ENCODE measurements at places on chromosomes 11 and 22.

DNA sequence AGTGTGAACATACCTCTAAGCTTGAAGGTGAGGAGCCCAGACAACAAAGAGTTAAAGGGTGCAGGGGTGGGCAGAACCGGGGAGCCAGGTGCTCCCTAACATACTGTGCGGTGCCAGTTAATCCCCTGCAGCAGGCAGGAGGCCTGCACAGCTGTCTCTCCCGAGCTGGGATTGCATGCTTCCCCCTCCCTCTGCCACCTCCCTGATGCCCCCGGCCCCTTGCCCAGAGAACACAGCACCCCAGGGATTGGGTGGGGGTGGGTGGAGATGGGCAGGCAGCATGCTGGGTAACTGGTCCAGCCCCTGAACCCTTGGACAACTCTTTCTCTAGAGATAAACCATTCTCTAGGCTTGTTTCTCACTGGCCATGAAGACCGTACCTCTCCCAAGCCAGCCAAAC is 67.7 kb upstream of the MYOD1 start:
- DNase-seq, result no peak

DNA sequence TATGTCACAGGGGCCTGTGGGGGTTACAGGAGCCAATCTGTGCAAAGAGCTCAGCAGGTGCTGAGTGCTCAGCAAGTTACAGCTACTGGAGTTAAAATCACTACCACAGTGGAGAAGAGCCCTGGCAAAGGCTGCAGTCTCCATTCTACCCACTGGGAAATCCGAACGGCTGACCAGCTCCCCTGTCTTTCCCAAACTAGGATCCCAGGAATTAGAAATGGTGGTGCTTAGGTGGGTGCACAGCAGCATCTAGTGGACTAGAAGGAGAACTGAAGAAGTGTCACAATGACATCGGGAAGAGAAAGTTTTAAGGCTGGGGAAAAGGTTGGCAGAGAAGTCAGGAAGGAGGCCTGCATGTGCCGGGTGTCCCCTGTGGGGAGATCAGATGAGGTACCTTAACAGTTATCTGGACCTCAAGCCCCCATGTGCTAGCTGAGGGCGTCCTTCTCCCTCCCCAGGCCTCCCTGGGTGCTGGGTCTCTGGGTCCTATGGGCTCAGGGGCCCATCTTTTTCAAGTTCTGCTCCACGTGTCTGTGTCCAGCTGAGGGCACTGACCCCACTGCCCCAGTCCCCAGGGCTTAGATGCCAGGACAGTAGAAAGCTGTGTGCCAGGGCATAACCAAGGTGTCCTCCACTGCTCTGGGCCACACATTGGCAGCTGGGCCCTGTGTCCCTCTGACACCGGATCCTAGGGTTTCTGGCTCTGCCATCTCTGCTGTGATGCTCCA is 1.9 kb downstream of the PIWIL3 start:
- DNase-seq, result no peak

- peak; percentile 23 for DNase-seq
Measured at GRCh38 chr11:776561-777287, 563 bp downstream of the GATD1 start.

- DNase-seq, result peak; percentile 90
Measured at GRCh38 chr22:32887324-32887980, 85.9 kb downstream of the TIMP3 start.

GRCh38 chr22:34116126-34116525 is 195.8 kb upstream of the LARGE1 start:
- DNase-seq, result no peak

DNA sequence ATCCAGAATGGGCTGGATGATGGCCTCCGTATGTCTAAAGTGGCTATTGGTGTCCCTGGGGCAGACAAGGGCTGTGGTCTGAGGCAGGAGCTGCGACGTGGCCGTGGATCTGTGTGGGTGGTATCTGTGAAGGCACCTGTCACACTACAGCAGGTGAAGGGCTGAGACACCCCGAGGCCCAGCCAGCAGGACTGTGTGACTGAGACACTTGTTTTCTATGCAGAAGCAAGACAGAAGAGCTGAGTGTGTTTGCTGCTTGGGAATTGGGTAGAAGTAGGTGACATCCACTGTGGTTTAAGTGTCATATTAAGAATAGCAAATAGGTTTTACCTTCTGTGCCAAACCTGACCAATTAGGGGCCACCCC is 35.0 kb downstream of the AMPD3 start:
- DNase-seq, result no peak

DNA sequence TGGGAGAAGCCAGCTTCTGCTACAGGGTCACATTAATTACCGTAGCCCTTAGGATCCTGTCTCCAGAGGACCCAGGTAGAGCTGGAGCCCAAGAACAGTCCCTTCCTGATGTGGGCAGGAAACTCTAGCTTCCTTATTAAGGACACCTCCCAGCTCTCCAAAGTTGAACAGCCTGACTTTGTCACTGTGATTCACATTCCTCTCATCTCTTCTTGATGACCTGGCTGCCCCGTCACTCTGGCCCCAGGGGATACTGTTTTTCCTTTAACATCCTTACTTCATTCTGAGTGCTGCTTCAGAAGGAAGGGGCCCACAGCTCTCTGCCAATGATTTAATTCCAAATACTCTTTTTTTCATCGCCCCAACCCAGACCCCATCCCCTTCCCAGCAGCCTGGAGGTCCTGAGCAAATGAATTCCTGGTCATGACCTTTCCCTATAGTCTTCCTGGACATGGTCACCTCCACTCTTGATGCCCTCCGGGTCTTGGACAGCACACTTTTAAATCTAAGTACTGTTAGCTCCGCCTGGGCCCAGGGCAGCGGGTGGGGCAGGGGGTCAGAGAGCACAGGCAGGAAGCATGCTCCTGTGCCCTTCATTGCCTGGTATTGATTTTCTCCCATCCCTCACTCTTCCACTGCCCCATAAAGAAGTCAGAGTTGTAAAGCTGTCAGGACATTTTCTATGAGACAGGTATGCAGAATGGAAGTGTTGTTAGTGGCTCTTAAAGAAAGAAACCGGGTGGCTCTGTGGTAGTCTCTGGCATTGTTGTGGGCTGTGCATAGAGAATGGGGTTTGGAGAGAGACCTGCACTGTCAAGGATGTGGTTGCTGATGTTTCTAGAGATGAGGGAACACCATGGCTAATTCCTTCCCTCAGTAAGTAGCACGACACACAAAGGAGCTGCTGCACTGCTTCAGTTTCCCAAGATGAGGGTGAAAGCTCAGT is 22.3 kb upstream of the SPON1 start:
- DNase-seq, result no peak

DNA sequence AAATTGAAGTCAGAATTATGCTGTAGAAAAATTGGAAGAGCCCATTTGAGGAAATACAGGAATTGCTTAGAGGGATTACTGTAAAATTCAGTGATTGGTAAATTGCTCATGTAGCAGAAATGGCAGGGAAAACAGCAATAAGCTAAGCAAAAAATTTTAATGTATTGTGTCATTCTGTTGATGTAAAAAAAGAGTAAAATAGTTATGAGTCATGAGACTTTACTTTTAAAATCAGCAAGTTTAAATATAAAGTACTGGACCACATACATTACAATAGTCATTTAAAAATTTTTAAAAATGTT is 10.4 kb downstream of the PDHX start:
- DNase-seq, result no peak

DNA sequence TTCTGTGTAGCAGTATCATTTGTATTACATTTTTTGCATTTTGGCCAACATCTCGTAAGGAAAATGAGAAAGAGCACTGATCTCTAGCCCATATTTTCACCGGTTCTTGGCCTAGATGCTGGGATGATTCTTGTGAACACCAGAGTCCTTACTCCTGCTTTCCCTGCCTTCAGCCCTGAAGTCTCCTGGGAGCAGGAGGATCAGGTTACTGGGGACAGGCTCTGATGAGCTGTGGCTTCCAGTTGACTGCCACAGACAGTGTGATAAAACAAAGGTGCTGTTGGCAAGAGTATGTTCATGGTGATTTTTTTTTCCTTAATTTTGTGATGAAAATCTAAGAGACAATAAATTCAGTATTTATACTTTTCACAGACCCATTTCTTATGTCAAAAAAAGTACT is 34.2 kb upstream of the ADSL start:
- DNase-seq, result no peak

DNA sequence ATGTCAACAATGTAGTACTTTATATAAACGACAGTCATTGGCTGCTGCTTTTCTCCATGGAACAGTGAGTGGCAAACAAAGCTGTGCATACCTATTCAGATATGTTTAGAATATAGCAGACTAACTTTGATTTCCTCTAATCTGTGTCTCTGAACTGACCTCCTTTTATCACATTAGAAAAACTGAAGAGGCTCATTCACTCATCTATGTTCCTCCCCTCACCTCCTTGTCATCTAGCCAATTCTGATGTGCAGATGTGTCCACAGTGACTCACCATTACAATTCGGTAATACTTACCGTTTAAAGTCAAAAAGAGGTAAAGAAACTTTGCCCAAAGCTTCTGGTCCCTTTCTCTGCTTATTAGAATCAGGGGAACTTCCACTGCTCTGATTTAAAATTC is 51.5 kb upstream of the RPS13 start:
- no peak for DNase-seq

DNA sequence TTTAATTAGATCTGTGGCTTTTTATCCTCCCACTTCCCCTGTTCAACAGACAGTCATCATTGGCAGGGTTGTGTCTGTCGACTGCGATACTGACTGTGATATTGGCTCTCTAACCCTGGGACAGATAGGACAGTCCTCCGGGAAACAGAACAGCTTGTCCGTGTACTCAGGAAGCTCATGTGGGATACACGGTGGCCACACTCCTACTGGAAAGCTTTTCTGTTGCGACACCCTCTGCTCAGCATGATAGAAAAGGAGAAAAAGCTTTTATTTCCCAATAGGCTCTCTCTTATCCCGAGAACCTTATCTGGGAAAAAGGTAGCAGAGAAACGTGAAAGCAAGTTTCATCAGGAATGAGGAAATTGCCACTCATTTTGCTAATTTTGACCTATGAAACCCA is 60.4 kb upstream of the HSPA8 start:
- no peak for DNase-seq

GRCh38 chr11:14905104-14906033 is 13.3 kb upstream of the CYP2R1 start:
- DNase-seq, result peak; percentile 13

DNA sequence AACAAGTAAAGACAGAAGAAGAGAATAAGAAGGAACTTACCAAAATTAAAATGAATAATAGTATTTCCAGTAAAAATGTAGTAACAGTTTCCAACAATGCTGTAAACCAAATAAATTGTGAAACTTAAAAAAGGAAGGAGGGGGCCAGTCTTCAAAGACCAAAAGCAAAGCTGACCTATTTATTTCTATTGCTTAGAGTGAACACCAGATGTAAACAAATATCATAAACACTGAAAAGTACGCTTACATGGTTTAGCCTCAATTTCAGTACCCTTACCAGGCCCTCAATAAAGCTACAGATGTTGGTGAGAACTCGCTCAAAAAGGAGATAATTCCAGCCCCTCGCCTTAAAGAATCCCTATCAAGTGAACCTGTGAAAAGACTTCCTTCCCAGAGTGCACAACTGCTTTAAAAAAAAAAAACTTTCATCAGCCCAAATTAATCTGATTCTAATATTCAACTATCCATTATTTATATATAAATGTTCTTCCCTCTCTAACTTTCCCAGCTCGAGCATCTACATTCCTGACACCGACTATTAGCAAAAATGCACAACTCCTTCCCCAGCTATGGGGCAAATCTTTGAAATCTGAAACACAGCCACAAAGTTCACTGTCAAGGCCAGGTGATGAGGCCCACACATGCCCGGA is 2.4 kb downstream of the PHF21A start:
- DNase-seq, result no peak

GRCh38 chr22:48940266-48941032 is 887.2 kb downstream of the BRD1 start:
- DNase-seq, result no peak

DNA sequence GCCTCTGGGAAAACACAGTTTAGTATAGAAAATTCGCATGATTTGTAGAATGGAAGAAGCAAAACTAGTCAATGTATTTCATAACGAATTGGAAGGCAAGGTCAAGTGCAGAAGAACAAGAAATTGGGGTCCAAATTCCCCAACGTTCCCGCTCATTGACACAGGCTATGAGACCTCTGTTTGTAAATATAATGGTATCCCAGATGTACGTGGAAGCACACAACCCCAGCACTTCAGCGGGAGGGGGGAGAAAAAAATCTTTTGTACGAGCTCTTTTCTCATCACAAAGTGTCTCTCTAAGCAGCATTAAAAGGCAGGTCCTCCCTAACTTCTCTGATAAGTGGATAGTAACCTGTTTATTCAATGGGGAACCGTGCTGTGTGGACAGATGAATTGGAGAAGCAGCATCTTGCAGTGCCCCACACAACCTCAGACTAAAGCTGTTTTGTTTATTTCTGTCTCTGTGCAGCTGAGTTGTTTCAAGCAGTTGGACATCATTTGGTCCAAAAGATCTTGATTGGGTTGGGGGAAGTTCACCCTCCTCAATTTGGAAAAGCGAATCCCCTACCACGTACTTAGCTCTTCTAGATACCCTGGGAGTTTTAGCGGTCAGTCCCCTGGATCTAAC is 1.1 kb upstream of the GAB2 start:
- no peak for DNase-seq
